Testis (tissue), 5 donors: ENCODE measurements at places on chromosomes 3 and 15.
A peak's percentile ranks its signal among the peaks of the same experiment; 100 is the strongest.

GRCh38 chr3:19934098-19934566 is at the start of gene EFHB:
Gene EFHB (minus strand): TSS chr3:19934217. CDS start chr3:19934018, 199 bp downstream.
- DNase-seq: peak; percentile 70

GRCh38 chr3:143236226-143236964 is 116.8 kb downstream of the CHST2 start:
- DNase-seq: no peak

DNA sequence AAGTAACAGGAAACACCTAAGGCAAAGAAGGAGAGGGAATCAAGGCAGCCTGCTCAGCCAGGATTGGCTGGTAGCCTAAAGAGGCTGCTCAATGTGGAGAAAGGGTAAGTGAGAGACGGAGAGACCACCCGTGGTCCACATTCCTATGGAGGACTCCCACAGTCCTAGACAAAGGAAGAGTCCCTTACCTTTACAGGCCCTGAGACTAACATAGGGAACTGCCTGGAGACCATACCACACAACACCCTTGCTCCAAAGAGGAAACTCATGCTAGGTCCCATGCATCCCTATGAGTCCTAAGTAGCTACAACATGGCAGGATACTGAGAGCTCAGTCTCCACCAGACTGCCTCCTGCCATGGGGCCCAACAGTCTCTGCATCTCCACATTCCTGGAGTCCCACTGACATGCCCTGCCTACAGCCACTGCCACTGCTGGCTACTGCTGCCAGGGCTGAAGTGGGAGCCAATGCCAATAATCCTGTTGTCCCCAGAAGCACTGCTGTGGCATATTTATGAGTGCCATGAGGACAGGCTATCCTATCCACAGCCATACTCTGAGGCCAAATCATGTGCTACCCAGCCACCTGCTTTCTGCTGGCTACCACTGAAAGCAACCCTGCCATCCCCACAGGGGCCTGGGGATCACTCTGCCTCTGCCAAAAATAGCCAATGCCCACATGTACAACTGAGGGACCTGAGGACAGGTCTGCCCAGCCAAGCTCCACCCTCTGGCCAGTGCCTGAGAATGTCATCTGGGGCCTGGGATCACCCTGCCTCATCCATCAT is 45.0 kb downstream of the COPS2 start:
- no peak for DNase-seq

DNA sequence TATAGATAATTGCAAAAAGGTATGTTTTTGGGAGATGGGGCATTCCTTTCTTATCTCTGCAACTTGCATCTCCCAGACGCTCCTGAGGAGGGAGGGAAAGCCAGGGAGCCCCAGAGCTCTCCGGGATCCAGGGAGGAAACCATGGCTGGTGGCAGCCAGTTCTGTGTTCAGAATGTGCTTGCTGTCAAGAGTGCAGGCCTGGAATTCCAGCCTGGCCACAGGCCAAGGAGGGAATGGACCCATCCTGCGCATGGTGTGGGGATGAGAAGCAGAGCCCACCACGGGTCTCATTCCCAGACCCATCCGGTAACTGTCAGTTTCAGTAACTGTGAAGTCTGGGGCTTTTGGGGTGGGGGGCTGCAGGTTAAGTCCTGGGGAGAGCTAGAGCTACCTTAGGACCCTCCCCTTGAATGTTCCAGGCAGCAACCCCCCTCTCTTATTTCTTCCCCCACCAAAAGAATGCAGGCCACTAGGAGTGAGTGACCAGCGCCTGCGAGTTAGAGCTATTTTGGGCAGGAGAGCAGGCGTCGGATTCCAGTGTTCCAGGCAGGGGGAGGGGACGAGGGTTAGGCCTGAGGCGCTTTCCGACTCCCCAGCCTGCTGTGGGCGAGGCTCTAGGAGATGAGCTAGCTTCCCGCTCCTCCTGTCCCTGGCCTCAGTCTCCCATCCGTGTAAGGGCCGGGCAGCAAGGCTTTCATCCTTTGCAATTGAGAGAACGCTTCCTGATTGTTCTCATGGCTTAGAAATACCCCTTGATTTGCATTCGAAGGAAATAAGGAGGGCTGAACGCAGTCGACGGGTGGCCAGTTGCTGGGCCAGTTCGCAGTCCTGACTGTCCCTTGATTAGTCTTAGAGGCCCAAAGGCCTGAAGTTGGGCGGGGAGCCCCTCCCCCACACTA is 781 bp upstream of the DAG1 start:
- DNase-seq: peak; percentile 78

DNA sequence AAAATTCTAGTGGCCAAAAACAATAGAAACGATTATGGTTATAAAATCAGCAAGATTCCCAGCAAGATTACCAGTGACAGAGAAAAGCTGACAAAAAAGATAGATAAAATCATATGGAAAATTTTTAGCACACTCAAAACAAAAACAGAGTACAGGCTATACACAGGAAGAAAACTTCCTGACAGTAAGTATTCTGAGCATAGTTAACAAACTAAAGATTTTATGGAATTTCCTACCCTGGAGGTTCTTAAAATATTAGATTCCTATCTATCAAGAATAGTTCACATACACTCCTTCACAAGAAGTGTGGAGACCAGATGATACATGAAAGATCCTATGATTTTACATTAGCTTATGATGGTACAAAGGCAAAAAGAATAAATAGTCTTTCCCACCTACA is 50.8 kb downstream of the ZNF148 start:
- DNase-seq: no peak

GRCh38 chr3:40162616-40163015 is 146.9 kb upstream of the EIF1B start:
- no peak for DNase-seq

- peak; percentile 86 for DNase-seq
Observed at GRCh38 chr15:98776607-98777281, 128.4 kb downstream of the IGF1R start.

GRCh38 chr3:152196782-152197181 is 71.9 kb upstream of the MBNL1 start:
- DNase-seq: no peak

- no peak for DNase-seq
Observed at GRCh38 chr3:172739462-172739861, 11.1 kb upstream of the ECT2 start.

GRCh38 chr3:12190221-12190807 is 31.6 kb upstream of the TIMP4 start:
- no peak for DNase-seq

DNA sequence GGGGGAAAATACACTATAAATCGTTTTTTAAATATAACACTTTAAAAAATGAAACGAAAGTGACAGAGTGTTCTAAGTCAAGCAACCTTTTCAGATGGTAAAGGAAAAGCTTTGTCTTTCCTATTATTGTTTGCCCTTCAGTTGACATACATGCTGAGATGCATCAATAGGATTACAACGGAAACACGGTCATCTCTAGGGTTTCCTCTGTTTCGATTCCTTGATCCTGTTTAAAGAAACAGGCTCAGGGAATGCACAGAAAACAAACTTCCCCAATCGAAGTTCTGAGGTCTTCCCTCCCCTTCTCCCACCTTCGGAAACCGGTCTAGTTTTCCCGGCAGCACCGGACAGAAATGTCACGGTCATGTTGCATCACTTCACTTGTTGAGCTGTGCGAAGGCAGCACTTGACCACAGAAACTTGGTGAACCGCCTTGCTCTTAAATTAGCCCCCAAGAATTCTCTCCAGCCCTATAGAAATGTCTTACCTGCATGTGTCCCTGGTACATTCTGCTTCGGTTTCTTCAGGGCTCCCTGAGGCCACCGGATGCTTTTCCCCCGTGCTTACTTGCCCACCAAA is 556 bp downstream of the PEX5L start:
- no peak for DNase-seq

DNA sequence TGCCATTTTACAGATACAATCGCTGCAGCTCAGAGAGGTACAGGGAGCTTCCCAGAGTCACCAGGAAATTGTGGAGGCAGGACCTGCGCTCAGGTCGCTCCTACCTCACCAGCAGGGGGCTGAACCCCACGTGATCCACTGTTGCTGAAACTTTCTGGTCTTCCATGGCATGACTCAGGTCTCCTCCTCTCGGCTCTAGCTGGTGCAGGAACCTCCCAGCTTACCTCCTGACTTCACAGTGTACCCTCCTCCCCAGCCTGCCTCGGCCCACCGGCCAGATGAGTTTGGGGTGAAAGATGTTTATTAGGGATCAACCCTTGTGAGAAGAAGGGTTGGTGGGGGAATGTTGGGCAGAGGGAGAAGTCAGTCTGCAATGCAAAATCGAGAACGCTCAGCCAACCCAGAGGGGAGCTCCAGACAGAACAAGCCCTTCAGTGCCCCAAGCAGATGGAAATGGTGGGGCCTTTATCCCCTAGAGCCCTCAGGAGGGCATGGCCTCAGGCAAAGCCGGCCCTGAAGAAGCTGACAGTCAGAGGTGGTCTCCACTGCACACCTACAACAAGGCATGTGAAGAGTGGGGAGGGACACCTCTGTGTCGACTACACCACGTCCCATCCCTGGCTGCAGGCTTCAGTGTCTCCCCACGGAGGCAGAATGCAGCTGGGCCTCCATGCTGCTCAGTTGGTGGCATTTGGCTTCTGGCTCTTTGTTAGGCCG is 118.6 kb upstream of the PRR20G start:
- no peak for DNase-seq

- DNase-seq: no peak
Observed at GRCh38 chr3:143001034-143001368, 369 bp upstream of the U2SURP start.

- no peak for DNase-seq
Observed at GRCh38 chr15:100973351-100974111, 54.4 kb downstream of the LRRK1 start.

- DNase-seq: peak; percentile 22
Observed at GRCh38 chr3:113167825-113168801, 43.2 kb upstream of the BOC start.

DNA sequence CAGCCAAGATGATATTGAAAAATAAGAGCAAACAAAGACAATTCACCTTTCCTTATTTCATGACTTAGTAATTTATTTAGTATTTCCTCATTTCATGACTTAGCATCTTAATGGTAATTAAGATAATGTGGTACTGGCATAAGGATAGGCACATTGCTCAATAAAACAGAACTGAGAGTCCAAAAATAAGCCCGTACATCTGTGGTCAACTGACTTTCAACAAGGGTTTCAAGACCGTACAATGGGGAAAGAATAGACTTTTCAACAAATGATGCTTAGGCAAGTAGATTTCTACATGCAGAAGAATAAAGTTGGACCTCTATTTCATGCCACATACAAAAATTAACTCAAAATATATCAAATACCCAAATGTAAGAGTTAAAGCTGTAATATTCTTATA is 603 bp upstream of the PYDC2 start:
- DNase-seq: no peak

- DNase-seq: peak; percentile 35
Observed at GRCh38 chr3:53324105-53324504, 23.2 kb downstream of the DCP1A start.

DNA sequence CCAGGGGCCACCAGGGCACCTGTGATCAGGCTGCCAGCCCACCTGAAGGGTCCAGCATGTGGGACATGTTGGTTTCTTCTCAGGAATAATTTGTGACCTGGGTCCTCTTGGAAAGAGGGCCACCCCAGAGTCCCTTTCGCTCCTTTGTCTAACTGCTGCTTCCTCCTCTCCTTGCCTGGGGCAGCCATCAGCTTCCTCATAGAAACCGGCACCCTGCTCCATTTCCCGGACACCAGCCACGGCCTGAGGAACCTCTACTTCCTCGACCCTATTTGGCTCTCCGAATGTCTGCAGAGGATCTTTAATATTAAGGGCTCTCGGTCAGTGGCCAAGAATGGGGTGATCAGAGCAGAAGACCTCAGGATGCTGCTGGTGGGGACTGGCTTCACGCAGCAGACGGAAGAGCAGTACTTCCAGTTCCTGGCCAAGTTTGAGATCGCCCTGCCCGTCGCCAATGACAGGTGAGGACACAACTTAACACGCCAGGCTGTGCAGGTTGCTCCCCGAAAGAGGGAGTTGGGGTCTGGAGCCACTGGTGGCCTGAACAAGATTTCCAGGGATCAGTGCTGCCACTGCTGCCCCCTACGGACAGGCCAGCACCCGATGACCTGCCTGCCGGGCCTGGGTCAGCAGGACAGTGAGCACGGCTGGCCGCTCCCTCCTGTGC is 109.7 kb downstream of the LRRK1 start:
- DNase-seq: peak; percentile 11

- no peak for DNase-seq
Observed at GRCh38 chr3:71725271-71725991, at the start of gene EIF4E3. Gene EIF4E3 (minus strand): TSS chr3:71725402. CDS start chr3:71725367, 35 bp downstream.

GRCh38 chr3:37882711-37883110 is 21.0 kb downstream of the CTDSPL start:
- no peak for DNase-seq

GRCh38 chr3:168156479-168156878 is 60.8 kb upstream of the GOLIM4 start:
- no peak for DNase-seq

DNA sequence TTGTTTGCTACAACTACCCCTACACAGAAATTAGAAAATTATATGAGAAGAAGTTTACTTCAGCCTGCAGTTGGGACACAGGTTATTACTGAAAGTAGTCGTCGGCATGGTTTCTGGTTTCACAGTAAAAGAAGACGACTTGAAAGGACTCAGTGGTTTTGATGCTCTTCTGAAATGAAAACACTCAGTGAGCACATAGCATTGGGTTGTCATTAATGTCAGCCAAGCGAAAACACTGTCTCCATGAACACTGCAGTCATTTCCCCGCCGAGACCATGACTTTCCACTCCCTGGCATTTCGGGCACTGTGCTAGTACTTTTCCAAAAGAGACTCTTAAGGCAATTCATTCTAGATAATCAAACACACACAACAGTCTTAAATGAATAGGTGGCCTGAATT is 69.2 kb upstream of the ICE2 start:
- DNase-seq: no peak

DNA sequence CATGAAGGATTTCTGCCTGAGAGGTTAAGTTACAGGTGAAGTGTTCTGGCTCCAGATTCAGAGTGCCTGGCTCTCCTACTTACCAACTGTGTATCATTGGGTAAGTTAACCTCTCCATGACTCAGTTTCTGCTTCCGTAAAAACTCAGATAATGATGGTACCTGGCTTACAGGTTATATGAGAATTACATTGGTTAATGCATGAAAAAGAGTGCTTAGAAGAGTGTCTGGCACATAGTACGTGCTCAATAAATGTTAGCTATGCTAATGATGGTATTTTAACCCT is 23.8 kb downstream of the CFAP161 start:
- DNase-seq: no peak

GRCh38 chr3:77459926-77460325 is 420.0 kb downstream of the ROBO2 start:
- DNase-seq: no peak

- no peak for DNase-seq
Observed at GRCh38 chr15:33132722-33133345, 61.7 kb downstream of the FMN1 start.

DNA sequence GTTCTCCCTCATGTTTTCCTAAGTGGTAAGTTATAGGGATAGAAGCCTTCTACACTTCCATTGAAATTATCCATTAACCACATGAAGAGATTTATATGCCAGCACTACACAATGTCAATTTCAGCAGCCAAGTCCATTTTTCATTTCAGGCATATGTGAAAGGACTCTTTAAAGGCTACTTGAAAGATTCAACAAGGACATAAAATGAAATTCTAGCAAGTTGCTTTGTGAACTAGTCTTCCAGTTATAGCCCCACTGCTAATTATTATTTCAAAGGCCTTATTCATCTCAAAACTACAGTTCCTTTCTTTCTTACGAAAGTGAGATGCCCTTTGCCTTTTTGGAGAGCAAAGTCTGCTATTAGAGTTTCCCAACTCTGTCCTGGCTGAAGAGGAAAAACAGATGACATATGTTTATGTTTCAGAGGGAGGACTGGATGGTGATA is 66.0 kb upstream of the SLC2A2 start:
- DNase-seq: no peak
